CD4-positive, alpha-beta T cell treated with Interferon alpha-2 for 1 hour (primary cell): ENCODE measurements at places on chromosomes 6 and 20.

DNA sequence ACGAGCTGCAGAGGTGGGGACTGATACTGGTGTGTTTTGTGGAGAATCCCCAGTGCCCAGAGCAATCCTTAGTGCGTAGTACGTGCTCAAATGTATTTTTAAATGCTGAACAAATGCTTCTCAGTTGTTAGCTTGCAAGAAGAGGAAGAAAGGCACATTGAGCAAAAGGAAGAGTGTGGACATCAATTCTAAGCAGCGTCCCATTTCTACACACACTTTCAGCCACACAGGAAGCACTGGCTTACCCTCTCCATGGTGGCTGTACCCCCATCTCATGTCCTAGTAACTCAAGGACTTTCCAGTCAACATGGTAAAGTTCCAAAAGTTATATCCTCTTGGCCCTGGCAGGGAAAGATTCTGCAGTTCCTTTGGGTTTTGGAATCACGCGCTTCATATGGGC, 98.8 kb upstream of the NXT1 start:
- no peak for DNase-seq

GRCh38 chr6:45498591-45498990, 120.9 kb upstream of the SUPT3H start:
- DNase-seq = no peak

- no peak for DNase-seq
Observed at GRCh38 chr6:70112716-70113115, 190.2 kb downstream of the COL9A1 start.

GRCh38 chr20:16758454-16759180, 10.5 kb downstream of the OTOR start:
- no peak for DNase-seq

GRCh38 chr6:85424981-85425380, 24.9 kb upstream of the NT5E start:
- no peak for DNase-seq

DNA sequence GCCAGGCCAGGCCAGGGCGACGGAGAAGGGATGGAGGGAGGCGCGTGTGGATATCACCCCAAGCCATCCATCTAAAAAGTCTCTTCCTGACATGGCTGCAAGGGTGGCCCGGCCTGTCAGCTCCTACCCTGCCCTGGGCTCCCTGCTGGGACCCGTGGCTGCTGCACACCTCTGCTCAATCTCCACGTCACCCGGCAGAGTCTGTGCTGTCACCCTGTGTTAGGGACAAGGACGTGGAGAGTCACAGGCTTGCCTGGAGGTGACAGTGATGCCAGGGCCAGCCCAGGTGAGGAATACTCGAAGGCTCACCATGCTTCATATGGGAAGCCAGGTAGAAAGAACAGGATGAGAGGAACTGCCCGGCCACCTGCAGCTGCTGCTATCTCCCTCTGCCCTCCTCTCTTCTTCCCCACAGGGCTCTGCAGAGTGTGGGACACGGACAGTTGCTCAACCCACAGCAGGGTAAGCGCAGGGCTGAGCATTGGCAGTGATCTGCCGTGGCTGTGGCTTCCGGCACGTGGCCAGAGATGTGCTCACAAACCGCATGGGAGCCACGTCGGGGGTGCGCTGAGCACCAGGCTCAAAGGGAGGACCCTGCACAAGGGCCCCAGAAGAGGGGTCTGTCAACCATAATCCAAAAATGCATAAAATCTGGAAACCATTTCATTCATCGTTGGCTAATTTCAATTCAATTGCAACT, 214.3 kb downstream of the DLL1 start:
- no peak for DNase-seq

GRCh38 chr20:54475334-54476168, at the start of gene DOK5:
DOK5 (plus strand) TSS chr20:54475593; CDS start chr20:54475947, 354 bp downstream.
- DNase-seq = no peak

- no peak for DNase-seq
Observed at GRCh38 chr6:108438918-108439317, 121.8 kb upstream of the FOXO3 start.

DNA sequence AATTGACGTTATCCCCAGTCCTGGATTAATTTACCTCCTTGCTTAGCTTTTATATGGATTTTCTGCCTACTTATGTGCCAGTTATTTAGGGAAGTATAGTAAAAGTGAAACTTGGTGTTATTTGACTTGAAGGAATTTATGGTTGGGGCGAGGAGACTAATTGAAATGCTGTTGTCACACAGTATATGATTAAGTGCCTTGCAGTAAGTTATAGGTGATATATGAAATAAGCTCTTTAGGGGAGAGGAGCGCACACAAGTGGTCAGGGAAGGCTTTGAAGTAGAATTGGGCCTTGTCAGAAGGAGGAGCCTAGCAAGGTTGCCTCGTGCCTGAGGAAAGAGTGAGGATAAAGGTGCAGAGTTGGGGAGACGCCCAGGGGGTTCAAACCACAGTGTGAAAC, 20.5 kb downstream of the NCOA7 start:
- no peak for DNase-seq

GRCh38 chr6:126824226-126824625, 294.2 kb upstream of the RSPO3 start:
- no peak for DNase-seq

DNA sequence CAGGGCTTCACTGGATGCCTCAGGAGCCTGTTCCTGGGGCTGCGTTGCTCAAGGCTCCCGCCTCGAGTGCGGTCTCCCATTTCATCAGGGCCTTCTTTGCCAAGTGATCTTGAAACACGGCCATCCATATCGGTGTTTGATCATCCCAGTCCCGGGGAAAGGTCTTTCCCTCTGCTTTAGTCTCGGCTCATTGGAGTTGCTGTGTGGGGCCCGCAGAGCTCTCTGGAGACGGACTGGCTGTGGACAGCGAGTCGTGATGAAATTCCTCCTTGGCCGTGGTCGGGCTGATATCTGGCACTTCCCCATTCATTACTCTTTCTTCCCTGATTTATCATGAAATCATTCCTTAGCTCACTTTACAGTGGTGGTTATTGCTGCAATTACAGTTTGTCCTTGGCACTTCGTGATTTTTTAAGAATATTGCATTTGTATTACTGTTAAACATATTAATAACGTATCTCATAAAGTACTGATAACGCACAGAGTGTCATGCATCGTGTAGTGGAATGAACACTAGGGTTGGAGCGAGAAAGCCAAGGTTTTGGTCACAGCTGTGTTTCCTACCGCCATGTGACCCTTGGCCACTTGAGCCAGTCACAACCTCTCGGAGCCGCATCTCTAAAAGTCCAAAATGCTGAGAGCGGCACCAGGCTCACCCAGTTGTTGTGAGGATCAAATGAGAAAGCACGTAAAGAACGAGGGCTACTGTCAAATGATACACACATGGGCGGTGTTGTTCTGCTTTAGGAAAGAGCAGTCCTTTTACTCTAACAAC, 71.8 kb downstream of the MTHFD1L start:
- no peak for DNase-seq

DNA sequence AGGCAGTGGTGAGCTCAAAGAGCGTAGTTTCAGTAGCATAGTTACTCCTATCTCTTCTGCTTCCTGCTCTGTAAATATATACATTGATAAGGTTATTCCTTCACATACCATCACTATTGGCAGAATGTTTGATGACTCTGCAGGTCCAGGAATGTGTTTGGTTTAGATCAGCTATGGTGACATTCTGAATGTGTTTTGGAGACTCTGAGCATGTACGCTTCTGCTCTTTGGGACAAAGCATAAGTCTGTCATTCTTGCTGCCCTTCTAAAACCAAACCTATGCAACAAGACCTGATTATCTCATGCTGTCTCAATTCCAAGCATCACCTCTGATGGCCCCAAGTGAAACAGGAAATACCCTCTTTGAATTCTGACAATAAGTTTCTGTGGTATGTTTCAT, 1074.3 kb downstream of the KIF16B start:
- DNase-seq = no peak

- DNase-seq = no peak
Observed at GRCh38 chr6:38057994-38058393, 238.5 kb downstream of the ZFAND3 start.

- DNase-seq = peak; percentile 17
Observed at GRCh38 chr20:32252189-32252588, 25.3 kb upstream of the KIF3B start.

DNA sequence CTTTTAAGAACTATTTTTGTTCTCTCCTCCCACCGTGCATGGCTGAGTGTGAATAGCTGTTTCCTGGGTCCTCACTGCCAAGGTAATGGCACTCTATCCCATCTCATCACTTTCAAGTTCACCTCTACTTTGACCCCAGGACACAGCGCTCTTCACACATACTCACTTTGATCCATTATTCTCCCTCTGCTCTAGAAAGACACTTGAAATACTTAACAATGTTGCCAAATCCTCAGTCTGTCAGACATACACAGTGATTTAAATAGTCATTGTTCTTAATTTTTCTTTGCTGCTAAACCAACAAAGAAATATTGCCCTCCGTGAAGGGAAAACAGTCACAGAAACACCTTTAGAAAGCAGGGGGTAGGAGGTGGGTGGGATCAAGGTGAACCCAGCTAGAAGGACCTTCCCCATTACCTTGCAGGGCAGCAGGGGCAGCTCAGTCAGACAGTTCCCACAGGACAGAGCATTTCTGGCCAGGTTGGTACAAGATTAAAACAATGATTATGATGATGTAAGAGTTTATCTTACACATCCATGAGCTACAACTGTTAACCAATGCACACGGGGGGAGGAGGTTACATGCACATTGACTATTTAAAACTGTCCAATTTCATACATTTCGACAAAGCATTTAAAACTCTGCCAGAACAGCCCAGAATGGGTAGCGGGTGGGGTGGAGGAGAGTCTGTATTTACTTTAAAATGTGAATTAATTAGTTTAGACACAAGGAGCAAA, 2.4 kb downstream of the SLC22A23 start:
- DNase-seq = no peak

- DNase-seq = no peak
Observed at GRCh38 chr6:112272799-112273198, 18.4 kb upstream of the LAMA4 start.

GRCh38 chr6:126914172-126914571, 204.3 kb upstream of the RSPO3 start:
- no peak for DNase-seq

DNA sequence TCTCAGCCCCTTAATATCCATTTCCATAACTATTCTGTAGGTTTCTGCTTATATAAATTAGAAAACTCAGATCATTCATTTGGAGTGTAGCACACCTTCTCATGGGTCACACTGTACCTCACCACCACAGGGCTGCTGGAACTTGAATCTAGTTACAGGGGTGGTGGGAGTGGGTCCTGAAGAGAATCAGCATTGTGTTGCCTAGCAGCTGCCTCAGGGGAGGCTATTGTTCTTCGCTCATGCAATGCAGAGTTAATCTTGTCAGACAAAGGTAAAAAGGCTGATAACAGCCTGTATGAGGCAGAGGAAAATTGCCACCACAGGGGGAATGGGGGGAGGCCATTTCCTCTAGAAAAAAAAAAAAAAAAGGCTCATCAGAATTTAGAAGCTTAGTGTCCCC, 496.0 kb upstream of the ADGRB3 start:
- no peak for DNase-seq

- no peak for DNase-seq
Observed at GRCh38 chr6:99412065-99412464, 13.0 kb downstream of the PNISR start.

GRCh38 chr6:158972241-158973233, 27.5 kb downstream of the RSPH3 start:
- no peak for DNase-seq

DNA sequence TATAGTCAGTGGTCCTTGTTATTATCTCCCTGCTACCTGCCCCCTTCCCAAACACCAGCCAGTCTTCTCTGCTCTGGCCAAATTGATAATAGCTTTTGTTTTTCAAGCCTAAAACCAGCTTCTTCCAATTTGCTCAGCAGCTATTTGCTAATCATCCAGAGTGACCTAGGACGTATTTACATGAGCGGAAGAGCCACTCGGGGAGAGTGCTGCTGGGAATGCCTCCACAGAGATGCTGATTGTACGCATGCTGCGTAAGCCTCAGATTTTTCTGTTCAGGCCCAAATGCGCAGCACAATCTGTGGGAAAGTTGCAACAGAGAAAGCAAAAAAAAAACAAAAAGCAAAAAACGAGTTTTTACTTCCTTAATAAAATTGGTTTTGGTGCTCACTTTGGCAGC, 24.4 kb upstream of the ID1 start:
- DNase-seq = no peak

GRCh38 chr6:129606664-129607063, 103.3 kb downstream of the ARHGAP18 start:
- DNase-seq = no peak

DNA sequence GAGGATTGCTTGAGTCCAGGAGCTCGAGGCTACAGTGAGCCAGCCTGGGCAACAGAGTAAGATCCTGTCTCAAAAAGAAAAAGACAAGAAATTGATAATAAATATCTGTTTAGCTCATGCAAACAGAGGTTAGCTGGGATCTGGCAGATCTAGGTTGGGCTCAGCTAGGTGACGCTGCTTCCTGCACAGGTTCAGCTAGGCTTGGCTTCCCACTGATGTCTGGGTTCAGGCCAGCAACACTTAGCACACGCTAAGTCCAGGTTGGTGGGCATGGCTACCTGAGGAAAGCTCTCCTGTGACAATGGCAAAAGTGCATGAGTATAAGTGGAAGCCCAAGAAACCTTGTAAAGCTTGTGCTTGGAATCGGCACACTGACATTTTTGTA, 48.7 kb downstream of the RIN2 start:
- no peak for DNase-seq

GRCh38 chr20:32006841-32007786, 3.1 kb upstream of the CCM2L start:
- DNase-seq = no peak

- DNase-seq = no peak
Observed at GRCh38 chr20:44027343-44028002, 112.8 kb downstream of the TOX2 start.

DNA sequence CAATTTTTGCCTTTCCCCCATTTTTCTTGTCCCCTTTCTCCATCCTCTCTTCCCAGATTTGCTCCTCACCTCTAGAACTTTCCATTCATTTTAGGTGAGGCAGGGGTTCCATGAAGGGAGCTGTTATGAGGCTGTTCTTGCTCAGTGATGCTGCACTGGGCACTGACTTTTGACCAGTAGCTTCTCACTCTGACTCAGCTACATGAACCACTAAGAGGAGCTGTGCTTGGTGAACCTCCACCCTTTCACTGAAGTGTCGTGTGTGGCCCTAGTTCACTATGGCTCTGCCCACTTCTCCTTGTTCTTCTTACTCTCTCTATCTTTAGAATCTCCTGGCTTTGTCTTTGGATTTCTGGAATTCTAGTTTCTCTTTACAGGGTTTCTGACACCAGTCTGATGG, 307.1 kb upstream of the RNF24 start:
- DNase-seq = no peak

DNA sequence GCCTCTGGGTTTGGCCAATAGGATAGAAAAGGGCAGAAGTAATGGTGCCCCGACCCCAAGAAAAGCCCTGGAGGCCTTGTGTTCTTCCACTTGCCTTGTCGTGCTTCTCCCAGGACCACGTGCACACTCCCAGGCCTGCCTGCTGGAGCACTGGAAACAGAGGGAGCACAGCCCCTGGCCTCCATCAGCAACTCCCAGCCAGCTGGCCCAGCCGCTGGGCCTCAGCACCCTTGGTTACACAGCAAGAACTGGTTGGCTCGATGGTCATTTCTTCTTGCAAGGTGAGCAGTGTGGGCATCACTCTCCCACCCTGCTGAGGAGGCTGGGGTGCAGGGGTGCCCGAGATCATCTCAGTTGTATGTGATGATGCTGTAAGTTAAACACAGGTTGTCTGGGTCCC, 69.2 kb upstream of the CST7 start:
- no peak for DNase-seq
